Anterior cingulate cortex (tissue), 58 donors: ENCODE measurements at places on chromosomes 12 and 14.

- DNase-seq: no peak
Measured at GRCh38 chr12:129701631-129702101, 202.2 kb downstream of the TMEM132D start.

DNA sequence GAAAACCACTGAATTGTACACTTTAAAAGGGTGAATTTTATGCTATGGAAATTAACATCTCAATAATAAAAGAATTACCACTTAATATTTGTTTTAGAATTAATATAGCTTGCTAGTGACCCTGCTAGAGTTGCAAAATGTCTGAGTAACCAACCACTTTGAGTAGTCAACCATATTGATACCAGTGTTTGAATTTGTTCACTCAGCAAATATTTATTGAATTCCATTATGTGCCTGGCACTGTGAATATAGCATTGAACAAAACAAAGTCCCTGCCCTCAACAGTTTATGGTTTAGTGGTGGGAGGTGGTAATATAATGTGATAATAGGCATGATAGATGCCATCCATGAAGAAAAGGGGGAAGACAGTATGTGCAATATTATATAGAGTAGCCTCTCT is 4.6 kb downstream of the SNRPF start:
- DNase-seq: no peak

- no peak for DNase-seq
Measured at GRCh38 chr12:116876151-116876869, 4.9 kb downstream of the HRK start.

DNA sequence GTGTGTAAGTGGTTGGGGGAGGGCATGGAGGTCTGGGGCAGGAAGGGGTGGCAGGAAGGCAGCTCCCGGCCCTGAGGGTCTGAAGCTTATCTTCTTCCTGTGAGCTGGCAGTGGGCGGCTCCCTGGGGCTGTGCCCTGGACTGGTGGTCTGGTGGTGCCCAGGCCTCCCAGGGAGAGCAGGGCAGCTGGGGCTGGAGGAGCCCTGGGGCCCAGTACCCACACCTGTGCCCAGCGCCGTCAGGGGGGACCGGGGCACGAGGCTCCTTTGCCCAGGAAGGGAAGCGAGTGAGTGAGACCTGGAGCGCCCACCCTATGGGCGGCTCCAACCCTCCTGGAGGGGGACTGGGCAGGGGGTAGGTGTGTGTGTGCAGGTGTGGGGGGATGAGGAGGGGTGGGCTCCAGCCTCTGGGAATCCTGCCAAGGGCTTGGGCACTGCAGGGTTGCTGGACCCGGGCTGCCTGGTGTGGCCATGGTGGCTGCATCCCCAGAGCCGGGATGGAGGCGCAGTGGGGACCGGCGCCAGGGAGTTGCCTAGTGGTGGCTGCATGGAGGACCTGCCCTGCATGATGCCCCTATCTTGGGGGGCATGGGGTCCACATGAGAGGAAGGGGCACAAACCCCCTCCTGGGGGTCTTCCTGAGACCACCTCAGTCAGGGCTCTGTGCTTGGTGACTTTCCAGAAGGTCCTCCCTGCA is 353.6 kb downstream of the TMEM121 start:
- no peak for DNase-seq

DNA sequence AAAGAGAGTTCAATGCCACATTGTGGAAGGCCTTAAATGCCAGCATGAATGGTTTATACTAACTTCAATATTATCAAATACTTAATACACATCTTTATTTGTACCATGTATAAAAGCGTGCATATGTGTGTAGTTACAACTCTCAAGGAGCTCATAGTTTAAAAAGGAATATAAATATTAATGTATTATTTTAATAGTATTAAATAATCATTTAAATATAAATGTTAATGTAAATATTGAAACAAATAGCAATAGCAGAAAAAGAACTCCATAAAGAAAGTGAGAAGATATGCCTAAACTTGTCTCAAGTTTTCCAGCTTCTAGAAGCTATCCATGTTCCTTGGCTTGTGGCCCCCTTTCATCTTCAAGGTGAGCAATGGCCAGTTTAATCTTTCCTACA is 182.0 kb downstream of the FOXA1 start:
- DNase-seq: no peak

GRCh38 chr12:93427779-93428564 is 13.8 kb downstream of the UBE2N start:
- no peak for DNase-seq

DNA sequence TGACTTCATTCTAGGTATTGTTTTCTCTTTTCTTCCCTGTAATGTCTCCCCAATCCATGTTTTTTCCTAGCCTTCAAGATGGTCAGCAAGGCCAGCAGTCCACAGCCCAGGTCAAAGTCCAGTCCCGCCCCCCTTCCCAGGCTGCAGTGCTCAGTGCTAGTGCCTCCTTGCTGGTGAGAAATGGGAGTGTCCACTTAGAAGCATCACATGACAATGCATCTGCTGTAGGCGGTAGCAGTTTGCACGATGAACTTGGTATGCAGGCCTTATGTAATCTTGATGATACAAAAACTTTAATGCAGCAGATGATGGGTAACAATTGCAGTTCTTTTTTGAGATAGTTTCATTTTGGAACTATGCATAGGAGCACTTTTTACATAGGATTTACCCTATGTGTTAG is 88.4 kb downstream of the PCNX1 start:
- no peak for DNase-seq

GRCh38 chr14:103552846-103553210 is 9.6 kb downstream of the BAG5 start:
- DNase-seq: no peak

- DNase-seq: no peak
Measured at GRCh38 chr14:50501642-50502041, 30.7 kb downstream of the MAP4K5 start.

DNA sequence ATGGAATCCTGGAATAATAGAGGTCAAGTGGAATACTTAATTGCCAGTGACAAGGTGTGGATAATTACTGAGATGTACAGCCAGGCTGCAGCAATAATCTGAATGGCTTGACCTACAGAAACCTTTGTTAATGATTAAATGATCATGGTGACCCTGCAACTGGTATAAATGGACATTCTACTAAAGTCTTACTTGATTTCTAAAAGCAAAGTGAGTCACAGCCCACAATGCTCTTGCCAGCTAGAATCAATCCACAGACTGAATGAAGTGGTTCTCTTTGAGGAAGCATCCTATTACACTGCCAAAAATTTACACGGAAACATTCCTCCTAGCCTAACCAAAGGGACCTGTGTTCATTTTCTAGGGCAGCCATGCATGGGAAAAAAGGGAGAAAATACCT is 518.5 kb downstream of the SOX5 start:
- DNase-seq: no peak

DNA sequence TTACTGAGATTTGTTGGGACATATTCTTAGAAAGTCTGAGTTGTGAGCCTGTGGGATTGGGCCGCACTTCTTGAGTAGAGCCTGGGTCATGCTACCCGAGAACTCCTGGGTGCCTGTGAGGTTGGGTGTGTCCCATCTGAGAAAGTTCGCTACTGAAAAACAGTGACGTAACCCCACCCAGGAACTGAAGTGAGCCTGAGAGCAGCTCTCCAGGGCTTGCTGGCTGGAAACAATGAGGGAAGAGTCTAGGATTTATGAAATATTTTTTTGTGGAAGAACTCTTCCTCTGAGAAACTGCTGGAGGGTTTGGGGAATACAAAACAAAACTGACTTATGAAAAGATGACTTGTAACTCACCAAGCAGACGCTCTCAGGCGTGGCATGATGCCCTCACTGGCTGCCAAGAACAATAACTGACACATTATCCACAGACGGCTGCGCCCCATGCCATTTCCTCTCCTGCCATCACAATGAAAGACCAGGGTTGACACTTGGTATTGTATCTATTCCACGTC is 69.2 kb downstream of the RASSF3 start:
- no peak for DNase-seq

DNA sequence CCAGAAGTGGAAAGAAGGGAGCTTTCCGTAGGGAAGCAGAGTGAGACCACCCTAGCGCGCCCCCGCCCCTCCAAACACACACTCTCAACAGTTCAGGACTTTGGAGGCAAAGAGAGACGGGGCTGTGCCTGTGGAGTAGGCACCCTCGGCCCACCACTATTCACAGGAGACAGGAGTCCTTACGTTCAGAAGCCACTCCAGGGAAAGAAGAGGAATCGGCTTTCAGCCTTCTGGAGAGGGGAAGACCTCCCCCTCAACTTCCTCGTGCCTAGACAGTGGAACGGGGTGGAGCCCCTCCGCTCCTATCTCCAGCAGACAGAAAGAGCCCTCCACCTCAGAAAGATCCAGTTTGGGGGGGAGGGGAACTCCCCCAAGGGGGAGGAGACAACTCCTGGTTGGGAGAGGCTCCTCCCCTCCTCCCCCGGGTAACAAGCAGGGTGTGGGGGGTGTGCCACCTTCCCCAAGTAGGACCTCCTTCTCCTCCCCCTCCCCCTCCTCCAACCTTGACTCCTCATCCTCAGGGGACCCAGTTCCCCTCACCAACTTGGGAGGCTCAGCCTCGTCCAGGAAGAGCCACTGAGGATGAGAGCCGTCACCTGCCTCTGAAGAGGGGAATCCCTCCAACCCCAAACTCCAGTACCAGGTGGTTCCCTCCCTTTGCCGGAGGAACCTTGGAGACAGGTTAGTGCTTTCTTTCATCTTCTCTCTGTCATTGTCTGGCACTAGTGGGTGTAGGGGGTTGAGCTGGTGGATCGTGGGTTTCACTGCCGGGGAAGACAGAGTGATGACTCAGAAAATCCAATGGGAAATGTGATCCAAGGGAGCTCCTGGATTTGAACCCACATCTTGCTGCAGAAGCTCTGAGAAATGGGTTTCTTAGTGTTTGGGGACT is 883 bp downstream of the FOXJ2 start:
- peak; percentile 75 for DNase-seq

DNA sequence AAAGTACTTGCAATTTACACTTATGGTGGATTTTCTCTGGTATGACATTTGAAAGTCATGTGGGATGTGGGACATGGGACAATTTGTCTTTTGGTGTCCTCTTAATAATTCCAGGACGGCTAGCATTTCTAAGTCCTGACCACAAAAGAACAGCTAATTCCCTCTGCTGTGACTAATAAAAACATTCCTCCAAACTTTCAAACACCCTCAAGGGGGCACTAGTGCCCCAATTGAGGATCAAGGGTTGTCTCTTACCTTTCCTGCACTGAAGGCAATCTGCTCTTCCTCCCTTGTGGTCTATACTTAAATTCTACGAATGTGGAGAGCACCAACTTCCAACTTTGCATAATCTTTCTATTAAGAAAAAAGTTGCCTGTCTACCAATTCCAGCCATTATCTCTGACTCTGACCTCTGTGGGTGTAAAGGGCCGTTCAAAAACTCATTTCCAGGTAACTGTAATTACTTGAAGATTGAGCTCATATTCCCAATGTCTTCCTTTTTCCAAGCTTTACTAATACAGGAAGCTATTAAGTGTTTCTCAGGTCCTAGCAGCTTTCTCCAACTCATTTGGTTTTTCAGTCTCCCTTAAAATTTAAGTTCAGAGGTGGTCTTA is 210.2 kb downstream of the PTPRO start:
- DNase-seq: peak; percentile 1

- DNase-seq: no peak
Measured at GRCh38 chr12:94290353-94290752, 142.0 kb downstream of the PLXNC1 start.

DNA sequence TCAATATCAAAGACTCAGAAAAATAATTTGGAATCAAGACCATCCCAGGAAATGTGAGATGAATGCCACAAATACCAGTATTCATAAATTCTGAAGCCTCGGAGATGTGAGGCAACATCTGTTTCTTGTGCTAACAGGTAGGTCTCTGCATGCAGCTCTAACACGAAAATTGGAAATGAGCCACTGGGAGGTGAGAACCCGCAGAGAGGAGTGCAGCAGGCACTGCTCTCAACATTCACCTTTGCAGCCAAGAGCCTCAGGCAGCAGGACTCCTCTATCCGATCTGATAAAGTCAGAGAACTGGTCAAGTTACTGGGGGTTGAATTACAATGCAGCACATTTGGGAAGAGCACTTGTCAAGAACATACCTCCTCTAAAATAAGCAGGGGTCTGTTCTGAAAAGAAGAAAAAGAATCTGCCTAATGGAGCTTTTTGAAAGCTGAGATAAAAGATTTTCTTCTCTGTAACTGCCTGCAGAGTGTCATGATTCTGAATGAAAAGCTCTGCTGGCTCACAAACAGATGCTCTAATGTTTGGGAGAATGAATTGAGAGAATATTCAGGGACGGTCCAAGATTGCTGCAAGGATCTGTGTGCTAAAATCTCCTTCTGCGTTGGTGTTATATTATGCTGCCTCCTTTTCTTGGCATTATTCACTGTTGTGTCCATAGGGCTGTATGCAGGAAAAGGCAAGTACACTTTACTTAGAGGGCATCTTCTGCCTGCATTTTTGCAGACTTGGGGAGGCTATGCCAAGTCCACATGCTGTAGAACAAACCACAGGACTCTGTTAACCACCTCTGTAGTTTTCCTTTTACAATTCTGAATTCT is 209.6 kb upstream of the KRR1 start:
- DNase-seq: no peak

DNA sequence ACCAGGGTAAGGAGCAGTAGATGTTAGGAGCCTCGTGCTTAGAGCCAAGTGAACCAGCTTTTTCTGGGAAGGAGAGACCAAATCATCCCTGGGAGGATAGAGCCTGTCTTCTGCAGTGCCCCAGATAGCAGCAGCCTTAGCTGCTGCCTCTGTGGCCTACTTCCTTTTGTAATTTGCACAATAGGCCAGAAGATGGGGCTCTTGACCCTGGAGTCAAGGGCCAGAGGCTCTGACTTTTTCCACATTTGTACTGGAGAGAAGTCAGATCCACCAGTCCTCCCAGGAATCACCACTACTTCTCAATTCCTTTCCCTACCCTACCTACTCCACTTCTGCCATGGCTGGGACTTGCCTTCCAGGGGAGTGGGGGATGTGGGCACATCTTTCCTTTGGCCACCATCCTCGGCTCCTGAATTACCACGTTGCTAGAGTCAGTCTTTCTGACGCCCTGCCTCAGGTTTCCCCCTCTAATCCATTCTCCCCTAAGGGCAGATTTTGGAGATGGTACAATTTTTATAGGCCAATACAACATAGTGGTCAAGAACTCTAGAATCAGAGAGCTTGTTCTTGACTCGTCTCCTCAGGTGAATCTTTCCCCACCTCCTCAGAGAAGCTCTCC is 3.3 kb upstream of the SLC4A8 start:
- DNase-seq: peak; percentile 31

GRCh38 chr12:5806371-5807089 is 138.5 kb downstream of the ANO2 start:
- no peak for DNase-seq

DNA sequence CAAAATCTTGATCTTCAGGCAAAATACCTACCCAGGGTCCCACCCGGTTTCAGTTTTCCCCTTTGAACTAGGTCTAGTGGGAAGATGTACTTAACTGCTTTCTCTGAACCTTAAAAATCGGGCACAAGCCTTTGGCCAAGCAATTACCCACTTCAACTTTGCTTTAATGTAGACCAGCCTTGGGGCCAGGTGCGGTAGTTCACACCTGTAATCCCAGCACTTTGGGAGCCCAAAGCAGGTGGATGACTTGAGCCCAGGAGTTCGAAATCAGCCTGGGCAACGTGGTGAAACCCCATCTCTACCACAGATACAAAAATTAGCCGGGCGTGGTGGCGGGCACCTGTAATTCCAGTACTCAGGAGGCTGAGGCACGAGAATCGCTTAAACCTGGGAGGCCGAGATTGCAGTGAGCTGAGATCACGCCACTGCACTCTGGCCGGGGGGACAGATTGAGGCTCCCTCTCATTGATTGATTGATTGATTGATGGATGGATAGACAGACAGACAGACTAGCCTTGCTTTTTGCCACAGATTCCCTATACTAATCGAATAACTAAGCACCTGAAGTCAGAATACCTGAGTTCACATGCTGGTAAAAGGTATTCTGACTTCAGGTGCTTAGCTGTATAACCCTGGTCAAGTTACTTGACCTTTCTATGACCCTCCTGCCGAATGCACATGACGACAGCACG is 1.9 kb downstream of the CLIP1 start:
- no peak for DNase-seq

GRCh38 chr14:90760591-90761316 is 55.5 kb downstream of the TTC7B start:
- DNase-seq: no peak
